ENCODE measurements at places on chromosomes 7 and 10.

- no peak for DNase-seq
Measured at GRCh38 chr10:124842721-124843120, 41.1 kb downstream of the ABRAXAS2 start.

DNA sequence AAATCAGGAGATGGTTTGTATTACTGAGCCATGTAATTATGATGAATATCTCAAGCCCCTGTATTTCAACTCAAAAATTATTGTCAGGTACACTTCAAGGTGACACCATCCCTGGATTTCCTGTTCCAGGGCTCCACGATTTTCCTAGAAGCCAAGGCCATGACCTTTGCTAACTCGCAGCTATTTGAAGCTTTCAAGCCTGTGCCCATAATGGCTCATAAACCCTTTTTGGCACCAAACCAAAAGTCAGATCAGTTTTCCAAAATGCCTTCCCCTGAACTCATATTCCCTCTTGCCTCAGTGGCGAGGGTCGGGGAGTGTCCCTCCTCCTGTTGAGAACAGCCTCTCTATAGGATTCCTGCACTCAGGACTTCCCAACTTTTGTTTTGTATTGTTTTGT lies 70.8 kb downstream of the HIP1 start:
- no peak for DNase-seq

DNA sequence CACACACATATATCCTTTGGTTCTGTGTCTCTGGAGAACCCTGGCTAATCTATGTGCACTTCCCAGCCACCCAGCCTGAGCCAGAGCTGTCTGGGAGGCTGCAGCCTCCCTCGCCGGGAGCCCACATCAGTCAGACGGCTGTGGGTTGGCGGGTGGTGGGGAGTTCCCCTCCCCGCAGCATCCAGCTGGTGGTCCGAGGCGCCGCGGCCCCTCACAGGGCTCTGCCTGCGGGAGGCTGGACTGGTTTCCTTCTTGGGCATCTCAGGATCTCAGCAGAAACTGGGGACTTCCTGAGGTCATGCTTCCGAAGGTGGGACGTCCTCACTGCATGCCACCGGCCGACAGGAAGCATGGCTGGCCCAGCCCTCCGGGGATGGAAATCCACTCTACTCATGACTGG lies 22.0 kb upstream of the PSMG3 start:
- no peak for DNase-seq

DNA sequence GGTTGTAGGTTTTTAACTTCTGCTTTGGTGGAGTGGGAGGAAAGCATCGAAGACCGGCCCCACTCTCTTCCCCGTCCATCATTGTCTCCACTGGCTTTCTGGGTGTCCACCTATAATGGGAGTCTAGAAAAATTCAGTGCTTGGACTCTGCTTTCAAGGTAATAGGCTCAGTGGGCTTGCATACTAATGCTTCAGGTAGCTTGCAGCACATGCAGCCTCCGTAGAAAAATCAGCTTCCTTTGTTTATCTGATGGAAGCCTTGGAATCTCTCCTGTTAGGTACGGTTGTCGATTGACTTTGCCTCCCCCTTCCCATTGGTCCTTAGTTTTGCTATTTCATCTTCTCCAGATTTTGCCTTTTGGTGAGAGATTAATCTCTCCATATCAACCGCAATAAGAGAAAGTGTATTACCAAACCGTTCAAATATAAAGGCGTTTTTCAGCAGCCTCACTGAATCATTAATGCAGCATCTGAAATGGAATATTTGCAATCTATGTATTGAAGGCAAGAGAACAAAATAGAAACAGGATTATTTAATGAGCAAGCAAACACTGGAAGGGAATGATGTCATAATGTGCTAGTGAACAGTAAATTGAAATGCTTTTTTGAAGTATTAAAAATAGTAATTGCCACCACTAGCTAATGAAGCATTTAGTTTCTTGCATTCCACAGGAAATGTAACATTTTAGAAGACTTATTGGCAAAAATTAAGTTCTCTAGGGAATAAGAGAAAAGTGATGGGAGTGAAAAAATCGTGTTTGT lies 944 bp downstream of the AVL9 start:
- DNase-seq = peak; percentile 42

GRCh38 chr7:50268990-50269389 lies 35.5 kb upstream of the IKZF1 start:
- no peak for DNase-seq

DNA sequence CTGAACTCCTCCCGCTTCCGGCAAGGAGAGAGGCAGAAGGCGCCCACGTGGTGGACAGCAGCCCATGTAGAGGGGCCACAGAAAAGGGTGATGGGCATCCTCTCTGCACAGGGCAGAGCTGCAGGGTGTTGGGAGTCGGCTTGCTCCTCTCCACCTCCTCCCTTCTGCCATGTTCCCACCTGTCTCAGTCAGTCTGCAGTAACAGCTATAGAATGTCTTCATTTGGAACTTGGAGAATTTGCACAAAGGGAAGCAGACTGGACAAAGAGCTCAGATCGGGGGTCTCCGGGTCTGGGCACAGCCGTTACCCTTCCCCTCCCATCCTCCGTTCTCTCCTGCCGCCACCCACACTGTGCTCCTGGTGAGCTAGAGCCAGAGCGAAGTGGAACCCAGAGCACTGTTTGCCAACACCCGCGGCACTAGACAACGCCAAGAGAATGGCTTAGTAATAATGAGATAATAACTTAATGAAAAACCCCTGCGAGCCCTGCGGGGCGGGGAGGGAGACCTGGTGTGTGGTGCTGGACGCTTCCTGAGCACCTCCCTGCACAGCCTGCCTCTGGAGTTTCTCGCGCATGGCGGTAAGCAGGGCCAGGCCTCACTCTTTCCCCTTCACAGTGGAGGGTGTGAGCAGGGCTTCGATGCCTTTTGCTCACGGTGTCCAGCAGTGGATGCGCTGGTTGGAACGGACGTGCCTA lies 254.7 kb downstream of the PAXIP1 start:
- no peak for DNase-seq

GRCh38 chr10:78212060-78212785 lies 178.6 kb downstream of the RPS24 start:
- peak; percentile 21 for DNase-seq

- DNase-seq = no peak
Measured at GRCh38 chr7:37354656-37355131, 94.0 kb downstream of the ELMO1 start.

DNA sequence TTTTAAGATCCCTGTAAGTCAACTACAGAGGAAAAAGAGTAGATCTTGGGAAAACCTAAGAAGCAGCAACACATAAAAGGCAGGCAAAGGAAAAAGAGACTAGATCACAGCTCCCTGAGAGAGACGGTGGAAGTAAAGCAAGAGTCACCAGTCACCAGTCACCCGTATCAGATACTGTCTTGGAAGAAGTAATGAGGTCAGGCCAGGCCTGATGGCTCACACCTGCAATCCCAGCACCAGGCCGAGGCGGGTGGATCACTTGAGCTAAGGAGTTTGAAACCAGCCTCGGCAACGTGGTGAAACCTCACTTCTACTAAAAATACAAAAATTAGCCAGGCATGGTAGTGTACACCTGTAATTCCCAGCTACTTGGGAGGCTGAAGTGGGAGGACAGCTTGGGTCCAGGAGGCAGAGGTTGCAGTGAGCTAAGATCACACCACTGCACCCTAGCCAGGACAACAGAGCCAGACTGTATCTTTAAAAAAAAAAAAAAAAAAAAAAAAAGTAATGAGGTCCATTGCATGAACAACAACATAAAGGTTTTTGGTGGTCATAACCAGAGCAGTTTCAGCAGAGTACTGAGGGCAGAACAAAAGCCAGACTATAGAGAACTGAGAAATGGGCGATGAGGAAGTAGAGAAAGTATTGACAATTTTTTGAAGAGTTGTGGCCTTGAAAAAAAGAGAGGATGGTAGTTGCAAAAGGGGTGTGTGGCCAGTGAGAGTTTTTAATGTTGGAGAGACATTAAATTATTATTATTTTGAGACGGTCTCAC lies 16.9 kb downstream of the ZNF713 start:
- no peak for DNase-seq

DNA sequence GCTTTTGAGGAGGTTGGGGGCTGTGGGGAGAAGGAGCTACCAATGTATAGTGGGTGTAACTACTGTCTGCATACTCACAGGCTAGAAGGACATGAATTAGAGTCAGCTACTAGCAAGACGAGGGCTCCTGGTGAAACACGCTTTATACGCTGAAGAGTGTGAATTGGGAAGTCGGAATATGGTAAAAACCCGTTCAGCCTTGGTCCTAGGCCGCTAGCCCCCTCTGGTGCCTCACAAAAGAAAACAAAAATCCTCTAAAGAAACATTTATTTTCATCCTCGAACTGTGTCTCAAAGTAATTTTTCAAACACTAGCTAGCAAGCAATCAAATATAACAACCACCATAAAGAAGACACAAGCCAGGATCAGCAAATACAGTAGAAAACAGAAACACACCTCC lies 338.1 kb upstream of the SEMA3C start:
- DNase-seq = peak; percentile 9

DNA sequence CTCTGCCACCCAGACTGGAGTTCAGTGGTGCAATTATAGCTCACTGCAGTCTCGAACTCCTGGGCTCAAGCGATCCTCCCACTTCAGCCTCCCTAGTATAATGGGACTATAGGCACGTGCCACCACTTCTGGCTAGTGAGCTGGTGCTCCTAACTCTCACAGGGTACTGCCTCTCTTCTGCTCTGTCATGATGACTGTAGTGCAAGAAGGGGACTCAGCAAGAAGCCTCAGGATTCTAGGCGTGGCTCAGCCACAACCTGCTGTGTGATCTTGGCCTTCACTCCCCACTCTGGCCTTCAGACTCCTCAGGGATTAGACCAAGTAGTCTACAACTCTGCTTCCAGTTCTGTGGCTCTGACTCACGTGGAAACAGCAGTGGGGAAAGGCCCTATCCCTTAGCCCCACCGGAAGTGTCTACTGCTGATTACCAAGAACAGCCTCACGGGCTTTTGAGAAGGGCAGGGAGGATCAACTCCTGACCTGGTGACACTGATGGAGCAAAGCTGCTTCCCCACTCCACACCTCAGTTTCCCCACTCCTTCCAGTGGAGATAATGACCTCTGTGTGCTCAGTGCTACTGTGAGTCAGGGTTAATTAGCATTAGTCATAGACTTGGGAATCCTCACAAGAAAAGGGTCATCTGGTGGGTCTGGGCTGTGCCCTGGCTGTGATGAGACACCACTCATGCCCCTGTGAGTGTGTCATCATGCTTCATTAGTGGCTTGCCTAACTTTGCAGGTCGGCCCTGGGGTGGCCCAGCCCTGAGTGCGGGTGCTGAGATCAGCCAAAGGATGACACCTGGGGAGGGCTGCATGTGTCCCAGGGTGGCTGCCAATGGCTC lies 41.1 kb downstream of the ZC3HC1 start:
- DNase-seq = no peak

DNA sequence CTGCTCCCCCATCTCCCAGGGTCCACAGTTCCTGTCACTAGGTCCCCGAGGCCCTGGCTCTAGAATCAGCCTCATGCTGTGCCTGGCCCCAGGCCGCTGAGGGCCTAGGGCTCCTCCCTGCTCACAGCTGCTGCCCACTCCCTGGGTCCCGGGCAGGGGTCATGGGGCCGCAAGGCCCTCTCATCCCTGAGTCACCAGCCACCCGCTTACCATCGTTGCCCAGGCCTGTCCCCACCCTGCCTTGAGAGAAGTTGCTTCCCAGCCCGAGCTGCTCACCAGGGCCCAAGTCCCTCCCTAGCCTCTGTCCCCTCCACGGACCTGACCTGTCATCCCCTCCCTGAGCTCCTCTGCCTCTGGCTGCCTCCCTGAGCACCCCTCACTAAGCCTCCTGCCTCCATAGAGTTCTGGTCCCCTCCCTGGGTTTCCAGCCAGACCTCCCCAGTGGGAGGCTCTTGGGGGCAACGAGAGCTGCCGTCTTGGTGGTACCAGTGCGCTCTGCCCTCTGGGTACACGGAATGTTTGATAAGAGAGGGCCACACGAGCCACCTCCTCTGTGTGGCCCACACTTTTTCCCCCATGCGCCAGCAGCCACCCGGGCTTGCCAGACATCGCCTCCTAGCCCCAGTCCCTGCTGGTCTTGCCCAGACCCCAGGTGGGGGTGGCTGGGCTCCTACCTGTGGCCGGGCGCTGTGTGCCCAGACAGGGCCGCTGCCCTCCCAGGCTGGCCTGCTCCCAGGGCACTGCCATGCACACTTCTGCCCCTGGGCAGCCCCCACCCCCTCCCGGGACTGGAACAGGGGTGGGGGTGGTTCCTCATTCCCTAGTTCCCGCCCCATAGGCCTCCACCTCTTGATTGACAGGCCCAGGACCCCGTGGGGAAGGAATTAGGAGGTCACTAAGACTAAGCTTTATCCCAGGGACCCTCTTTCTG lies 21.3 kb downstream of the MLXIPL start:
- no peak for DNase-seq

DNA sequence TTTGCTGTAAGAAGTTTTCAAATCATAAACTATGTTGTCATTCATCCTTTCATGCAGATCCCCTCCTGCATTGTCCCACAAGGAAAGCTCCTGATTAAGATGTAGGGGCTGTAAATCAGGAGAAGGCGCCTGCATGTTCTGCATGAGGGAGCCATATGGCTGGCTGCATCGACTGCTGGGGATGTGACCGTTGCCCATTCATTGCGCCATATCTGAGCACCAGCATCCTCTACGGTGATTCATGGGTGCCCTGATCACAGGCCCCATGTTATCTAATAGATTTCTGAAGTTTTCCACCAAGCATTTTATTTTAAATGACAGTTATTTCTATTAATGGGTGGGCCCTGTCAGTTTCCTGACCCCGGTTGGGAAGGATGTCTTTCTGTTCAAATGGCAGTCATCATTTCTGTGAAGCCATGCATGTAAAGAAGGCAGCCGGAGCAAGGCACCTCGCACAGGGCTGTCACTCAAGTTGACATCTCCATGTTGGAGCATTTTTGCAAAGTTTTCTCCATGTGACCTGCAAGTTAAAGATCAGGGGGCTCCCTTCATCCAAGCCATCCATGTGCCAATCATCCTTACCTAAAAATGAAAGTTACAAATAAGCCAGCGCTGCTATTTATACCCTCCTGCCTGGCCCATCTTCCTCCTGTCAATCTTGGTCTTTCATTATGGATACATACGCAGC lies 128.8 kb downstream of the TEX36 start:
- DNase-seq = no peak

- no peak for DNase-seq
Measured at GRCh38 chr10:112851181-112851580, 98.9 kb upstream of the TCF7L2 start.

DNA sequence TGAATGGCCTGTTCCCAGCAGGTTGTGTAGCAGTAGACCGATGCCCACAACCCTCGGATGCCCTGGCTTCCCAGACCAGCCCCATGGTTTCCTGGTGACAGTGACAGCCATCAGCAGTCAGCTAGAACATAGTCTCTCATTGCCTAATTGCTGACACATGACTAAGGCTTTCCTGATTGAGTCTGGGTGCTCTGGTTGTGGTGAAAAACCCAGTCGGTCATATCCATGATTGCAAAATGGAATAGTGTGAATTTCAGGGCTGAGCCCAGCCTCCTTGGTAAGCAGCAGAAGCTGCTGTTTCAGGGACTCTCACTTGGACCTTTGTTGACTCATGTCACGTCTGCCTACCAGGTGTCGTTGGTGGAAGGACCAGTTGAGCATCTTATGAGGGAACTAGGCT lies 36.6 kb downstream of the POR start:
- DNase-seq = no peak

DNA sequence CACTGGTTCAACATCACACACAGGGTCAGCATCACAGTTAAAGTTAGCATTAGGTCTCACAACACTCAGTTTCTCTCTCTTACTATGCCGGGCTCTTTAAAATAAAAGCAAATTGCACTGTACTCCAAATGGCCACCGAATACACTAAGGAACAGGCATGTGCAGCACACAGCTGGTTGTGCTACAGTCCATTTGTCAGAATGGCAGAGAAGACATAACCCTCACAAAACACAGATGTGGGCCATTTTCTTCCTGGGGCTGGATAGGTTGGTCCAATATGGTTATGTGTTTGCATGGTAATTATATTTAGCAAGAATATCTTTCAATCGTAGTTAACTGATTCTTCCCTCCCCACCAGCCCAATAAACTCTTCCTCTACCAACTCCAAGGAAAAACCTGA lies 9.0 kb downstream of the JCAD start:
- DNase-seq = no peak
